ENCODE measurements at places on chromosomes 4 and X.

- no peak for DNase-seq
Observed at GRCh38 chr4:44872246-44872645, 145.9 kb upstream of the GNPDA2 start.

DNA sequence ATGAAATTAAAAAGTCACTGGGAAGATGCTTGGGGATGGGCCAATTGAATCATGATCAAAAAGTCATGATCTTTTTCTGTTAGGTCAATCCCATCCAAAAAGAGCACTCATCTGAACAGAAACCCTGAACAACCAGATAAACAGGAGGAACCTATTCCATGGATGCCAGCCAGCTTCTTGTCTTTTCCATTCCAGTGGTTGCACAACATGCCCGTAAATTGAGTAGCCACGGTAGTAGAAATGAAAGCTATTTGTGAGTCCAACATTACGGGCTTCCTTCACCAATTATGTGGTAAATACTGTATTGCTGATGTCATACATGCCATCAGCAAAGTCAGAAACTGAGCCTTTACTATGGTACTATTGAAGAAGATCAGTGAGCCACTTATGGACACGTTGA lies 982.4 kb upstream of the HS3ST1 start:
- DNase-seq = no peak

DNA sequence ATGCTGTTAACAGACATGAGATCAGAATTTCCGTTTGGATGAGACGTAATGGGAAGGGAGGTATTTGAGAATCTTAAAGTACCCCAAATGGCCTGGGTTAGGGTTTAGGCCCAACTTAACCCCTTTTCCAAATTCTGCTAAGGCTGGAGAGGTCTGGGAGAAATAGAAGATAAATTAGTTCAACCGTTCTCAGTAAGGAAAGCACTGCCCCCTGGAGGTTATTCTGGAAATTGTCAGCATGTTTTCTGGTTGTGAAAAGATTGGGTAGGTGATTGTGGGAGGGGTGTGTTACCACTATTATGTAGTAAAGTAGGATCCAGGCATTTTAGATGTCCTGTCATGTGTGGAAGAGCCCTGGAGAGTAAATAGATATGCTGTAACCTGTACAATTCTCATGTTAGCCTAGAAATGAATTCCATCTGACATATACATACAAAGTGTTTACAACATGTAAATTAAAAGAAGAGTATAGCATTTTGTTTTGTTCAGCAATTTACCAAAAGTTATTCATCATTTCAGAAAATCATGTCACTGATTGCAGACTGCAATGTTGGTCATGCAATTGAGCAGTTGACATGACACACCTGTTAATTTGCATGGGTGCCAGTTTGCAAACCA lies 26.8 kb upstream of the GRXCR1 start:
- DNase-seq = no peak

- no peak for DNase-seq
Observed at GRCh38 chr4:41799126-41799525, 50.6 kb upstream of the PHOX2B start.

- no peak for DNase-seq
Observed at GRCh38 chr4:1760521-1761071, 32.5 kb upstream of the FGFR3 start.

GRCh38 chr4:184471881-184472613 lies 2.3 kb downstream of the IRF2 start:
- no peak for DNase-seq

GRCh38 chr4:80360900-80361299 lies 25.4 kb downstream of the CFAP299 start:
- DNase-seq = no peak

DNA sequence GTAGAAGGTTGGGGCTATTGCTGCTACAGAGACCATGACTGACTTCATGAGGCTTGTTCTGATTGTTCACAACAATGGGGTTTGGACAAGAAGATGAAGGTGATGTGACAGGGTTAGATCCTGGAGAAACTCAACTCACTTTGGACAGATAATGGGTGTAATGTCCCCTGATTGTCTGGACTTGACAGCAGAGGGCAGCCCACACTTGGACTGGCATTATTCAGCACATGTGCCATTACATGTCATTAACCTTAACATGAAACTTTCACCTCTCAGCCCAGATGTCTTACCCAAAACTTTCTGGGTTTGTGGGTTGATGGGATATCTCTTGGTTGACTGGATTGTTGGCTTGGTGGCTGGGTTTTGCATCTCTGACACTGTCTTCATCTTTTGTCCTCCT lies 101.5 kb downstream of the MXRA5 start:
- DNase-seq = no peak

GRCh38 chr4:34010751-34011519 lies 2233.4 kb downstream of the ARAP2 start:
- no peak for DNase-seq

DNA sequence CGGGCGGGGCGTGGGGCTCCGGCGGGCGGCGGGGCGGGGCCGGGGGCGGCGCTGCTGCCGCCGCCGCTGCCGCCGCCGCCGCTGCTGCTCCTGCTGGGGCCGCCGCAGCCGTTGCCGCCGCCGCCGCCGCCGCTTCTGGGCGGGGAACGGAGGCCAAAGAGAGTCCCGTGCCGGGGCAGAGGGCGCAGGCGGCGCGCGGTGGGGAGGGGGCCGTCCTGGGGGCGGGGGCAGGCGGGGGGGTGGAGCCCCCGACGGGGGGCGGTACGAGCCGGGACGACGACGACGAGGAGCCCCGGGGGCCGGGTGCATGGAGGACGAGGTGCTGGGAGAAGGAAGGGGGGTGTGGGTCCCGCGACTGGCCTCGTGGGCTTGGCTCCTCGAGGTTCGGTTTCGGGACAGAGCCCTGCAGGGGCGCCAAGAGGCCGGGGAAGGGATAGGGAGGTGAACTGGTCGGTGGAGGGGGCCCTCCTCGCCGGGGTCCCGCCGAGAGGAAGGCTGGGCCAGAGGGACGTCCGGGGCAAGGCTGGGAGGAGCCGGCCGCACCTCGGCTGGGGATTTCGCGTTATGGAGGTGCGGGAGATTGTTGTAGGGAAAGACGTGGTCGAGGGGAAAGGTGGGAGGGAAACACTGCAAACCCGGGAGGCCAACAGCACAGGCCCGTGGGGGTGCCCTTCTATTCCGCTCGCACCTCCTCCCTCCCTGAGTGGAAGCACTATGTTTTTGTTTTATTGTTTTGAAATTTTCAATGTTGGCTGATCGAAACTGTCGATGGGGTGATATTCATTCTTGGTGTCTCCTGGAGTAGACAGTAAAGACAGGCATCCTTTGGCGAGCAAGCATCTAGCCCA lies 1.9 kb downstream of the BCORL1 start:
- peak; percentile 47 for DNase-seq

GRCh38 chrX:115147220-115147619 lies 42.0 kb upstream of the RBMXL3 start:
- no peak for DNase-seq

DNA sequence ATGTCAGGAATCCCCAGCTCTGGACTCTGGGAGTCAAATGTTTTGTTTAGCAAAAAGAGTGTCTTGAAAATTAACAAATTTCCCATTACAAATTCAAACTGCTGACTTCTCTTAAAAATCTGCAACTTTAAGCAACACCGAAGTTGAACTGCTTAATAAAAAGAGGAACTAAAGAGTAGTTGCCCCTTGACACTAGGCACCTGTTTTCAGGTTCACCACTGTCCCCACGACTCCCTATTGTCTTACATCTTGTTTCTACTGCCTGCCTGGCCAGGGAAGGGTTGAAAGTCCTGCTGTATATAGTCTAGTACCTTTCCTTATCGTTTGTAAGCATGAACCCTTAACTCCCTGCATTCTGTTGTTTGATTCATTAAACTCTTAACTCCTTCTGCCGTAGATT lies 173.9 kb downstream of the SCFD2 start:
- DNase-seq = no peak

GRCh38 chr4:81214881-81215868 lies at the start of gene PRKG2:
Gene PRKG2 (minus strand): TSS chr4:81215222. CDS start chr4:81205047, 10,175 bp downstream.
- DNase-seq = no peak

GRCh38 chrX:25039036-25039435 lies 23.3 kb upstream of the ARX start:
- DNase-seq = no peak

- DNase-seq = no peak
Observed at GRCh38 chrX:102063445-102064074, 61.9 kb upstream of the TCEAL2 start.

- DNase-seq = no peak
Observed at GRCh38 chr4:38290366-38290765, 330.2 kb downstream of the PTTG2 start.

GRCh38 chr4:93416344-93417128 lies 412.0 kb upstream of the ATOH1 start:
- DNase-seq = no peak

GRCh38 chrX:118459494-118459893 lies 36.1 kb upstream of the DOCK11 start:
- DNase-seq = peak; percentile 10

All from HuH-7.5 (cell line).